Right forelimb (tissue), 1 donor: ENCODE measurements at places on chromosomes 11 and 22.

GRCh38 chr11:118126082-118126838 is 26.4 kb downstream of the SCN4B start:
- DNase-seq: no peak

GRCh38 chr11:60941371-60942119 is 10.4 kb downstream of the SLC15A3 start:
- DNase-seq: no peak

DNA sequence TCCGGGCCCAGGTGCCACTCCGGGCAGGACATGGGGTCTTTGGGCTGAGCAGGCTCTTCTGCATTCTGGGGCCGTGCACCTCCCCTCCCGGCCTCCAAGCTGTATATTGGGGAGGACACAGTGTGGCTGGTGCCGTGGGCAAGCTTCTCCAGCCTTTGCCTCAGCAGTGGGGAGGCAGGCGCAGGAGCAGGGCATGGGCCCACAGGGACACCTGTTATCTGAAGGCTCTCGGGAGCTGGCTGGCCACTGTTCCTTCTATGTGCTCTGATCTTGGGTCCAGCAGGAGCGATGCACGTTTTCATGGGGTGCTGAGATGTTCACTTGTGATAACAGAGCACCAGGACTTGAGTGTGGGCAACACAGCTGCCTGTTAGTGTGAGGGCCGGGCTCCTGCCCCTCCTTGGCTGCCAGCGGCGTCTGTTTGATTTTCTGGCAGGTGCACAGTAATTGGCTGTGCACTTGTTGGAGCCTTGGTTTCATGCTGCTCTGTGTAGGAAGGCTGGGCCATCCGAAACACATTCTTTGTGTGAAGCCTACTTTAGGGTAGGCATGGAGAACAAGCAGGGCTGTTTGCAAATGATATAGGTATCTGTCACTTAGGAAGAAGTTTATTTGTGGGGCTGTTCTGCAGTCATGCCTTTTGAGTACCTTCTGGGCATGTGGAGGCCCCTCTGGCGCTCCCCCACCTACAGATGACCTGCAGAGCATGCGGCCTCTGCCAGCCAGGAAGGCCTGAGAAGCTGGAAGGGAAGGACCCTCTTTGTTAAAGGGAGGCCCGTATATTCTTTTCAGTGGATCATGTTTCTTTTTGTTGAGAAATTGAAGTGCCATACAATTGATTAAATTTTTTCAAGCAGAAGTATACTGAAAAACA is 201.5 kb downstream of the TBC1D22A start:
- DNase-seq: peak; percentile 25

DNA sequence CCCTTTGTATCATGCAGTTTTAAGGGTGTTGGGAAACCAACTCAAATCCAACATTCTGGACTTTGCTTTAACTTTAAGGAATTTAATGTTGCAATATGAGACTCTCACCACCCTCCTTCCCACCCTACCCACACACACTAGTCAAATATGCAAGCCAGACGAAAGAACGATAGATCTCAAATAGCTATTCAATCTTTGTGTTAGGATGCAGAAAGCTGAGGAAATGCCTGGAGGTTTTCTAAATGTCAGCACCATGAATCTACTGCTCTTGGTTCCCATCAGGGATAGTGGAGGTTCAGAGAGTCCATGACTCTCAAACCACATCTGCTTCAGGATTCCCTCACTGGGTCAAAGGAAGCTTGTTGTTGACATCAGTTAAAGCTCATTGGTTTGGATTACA is 33.7 kb downstream of the EXPH5 start:
- DNase-seq: no peak

DNA sequence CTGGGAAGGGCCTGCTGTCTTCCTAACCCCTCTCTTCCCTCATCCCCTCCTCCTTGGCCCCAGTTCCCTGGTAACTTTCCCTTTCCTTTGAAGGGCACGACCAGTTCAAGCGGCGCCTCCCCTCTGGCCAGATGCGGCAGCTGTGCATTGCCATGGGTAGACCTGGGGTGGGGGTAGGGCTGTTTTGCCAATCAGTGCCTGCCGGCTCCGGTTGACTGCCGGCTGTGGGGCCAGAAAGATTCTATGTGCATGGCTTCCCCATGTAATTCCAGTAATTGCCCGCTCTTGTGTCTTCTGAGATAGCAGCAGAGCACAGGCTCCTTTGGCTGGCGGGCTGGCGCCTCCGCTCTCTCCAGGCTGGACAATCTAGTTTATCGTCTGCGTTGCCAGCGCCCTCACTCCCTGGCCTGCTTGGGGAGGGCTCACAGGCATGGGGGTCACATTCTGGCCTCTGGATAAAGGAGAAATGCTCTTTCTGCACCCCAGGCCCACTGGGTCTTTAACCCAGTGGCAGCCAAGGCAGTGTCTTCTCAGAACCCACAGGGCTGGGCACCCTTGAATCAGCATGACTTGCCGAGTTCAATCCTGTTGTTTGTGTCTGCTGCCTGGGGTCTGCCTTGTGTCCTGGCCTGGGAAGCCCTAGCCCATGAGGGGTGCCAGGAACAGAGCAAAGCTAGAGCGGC is 9.4 kb downstream of the SIDT2 start:
- peak; percentile 26 for DNase-seq

- DNase-seq: no peak
Observed at GRCh38 chr11:19275496-19275895, 34.8 kb upstream of the E2F8 start.

DNA sequence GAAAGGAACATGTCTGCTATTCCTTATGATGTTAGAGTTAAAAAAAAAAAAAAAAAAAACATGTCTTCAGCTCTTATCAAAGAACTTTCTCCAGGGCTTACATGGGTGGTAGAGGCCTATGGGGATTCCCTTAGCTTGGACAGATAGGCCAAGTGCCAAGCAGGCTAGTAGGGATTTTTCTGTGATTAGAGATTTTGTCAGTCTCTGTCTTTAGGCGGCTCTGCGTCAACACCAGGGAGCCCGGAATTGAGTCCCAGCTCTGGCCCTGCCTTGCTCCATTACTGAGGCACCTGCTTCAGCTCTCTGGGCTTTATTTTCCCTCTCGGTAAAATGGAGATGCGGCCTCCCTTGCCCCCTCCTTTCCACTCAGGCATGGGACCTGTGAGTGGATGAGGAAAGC is 13.1 kb downstream of the CRY2 start:
- DNase-seq: no peak

- no peak for DNase-seq
Observed at GRCh38 chr11:113376156-113376555, 11.4 kb upstream of the ANKK1 start.

- no peak for DNase-seq
Observed at GRCh38 chr22:49064836-49065235, 762.8 kb downstream of the BRD1 start.

DNA sequence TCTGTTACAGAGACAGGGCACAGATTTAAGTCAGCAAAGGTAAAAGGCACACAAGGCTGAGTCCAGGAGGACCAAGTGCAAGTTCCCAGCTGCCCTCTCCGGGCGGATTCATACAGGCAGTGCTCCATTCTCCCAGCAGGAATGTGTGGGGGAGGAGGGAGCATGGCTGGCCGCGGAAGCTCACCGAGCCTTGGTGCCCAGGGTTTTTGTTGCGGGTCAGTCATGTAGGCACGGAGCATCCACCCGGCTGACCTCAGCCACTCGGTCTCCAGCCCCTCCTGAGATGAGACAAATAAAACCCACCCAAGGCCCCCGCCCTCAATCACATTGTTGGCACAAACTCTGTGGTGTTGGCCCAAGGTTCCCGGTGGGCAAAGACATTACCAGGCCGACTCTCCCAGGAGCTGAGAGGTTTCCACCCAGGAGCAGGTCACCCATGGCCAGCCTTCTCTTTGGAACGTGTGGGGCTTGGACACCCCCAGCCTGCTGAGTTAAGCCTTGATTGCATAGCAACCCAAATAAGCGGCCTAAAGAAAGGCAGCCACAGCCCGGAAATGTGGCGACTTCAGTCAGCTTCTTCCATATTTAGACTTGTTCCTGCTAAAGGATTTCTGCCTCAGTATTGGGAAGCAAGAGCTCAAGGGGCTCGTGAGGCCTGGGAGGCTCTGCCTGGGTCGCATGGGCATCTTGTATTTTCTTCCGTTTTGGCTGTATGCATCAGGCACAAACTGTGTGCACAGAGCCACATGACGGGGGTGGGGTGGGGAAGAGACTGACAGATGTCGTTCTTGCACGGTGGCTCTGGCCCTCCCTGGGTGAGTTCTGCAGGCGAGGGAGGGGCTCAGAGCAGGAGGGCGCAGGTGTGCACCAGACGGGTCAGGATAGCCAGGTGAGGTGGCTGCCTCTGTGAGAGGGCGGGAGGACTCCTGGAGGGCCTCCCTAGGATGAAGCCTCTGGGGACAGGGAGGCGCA is 63.0 kb downstream of the ARHGAP8 start:
- DNase-seq: peak; percentile 41

DNA sequence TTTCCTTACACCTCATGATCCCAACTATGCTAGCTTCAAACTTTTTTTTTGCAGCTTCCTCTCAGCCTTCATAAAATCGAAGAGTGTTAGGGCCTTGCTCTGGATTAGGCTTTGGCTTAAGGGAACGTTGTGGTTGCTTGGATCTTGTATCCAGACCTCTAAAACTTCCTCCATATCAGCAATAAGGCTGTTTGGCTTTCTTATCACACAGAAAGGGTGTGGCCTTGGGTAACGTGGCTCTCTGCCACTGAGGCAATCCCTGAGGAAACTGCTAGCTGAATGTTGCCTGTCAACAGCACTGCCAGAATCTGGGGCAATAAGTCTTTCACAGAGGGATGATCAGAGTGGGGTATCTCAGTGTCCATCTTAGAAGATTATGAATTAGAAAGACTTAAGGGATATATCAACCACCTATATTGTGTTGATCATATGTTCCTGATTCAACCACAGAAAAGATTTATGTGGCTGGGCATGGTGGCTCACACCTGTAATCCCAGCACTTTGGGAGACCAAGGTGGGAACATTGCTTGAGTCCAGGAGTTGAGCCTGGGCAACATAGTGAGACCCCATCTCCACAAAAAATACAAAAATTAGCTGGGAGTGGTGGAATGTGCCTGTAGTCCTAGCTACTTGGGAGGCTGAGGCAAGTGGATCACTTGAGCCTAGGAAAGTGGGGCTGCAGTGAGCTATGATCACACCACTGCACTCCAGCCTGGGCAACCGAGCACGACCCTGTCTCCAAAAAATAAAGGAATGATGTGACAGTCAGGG is 12.5 kb upstream of the CUL5 start:
- DNase-seq: no peak

DNA sequence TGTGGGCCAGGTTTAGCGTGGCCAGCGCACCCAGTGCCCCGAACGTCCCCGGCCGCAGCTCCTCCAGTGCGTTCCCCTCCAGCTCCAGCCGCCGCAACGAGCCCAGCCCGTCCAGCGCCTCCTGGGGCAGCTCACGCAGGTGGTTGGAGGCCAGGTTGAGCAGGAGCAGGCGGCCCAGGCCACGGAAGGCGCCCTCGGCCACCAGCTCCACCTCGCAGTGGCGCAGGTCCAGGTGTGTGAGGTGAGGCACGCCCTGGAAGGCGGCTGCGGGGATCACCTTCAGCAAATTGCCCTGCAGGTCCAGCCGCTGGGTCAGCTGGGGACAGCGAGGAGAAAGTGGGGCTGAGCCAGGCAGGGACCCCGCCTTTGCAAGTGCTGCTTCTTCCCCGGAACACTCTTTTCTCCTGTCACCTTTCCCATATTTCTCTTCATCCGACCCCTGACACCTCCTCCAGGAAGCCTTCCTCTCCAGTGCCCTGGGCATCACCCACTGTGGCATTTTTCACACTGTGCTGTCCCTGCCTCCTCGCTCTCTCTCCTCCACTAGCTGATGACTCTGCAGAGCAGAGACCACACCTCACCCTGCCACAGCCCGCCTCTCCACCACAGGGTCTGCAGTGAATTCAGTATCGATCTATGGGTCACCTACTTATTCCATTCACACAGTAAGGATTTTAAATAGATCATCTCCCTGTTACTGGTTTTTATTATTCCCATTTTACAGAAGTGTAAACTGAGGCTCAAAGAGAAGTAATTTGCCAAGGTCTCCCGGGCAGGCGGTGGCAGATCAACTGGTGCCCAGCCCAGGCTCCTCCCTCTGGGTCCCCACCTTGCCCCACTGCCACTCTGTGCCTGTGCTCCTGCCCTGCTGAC is 1.9 kb downstream of the CHADL start:
- DNase-seq: no peak

- no peak for DNase-seq
Observed at GRCh38 chr11:73467505-73467904, 91.3 kb downstream of the RELT start.

DNA sequence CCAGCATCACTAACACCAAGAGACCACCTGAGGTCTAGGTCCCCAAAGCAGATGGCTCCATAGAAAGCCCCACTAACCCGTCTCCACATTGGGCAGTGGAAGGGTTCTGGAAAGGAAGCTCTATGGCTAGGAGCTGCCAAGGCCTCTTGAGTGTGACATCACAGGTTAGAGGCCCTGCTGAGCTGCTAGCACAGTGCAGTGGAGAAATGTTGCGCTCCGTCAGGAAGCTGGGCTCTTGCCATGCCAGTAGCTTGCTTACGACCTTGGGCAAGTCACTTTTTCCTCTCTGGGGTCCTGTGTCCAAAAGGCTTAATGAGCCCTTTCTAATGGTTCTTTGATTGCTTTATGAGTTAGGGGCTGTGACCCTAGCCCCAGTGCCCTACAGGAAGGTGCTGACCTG is 10.6 kb downstream of the PIK3IP1 start:
- DNase-seq: no peak

- peak; percentile 50 for DNase-seq
Observed at GRCh38 chr11:69380921-69381581, 87.1 kb downstream of the MYEOV start.

- DNase-seq: no peak
Observed at GRCh38 chr22:50684986-50685385, 12.4 kb downstream of the SHANK3 start.

GRCh38 chr11:71395774-71396173 is 52.4 kb downstream of the DHCR7 start:
- no peak for DNase-seq

GRCh38 chr11:69992943-69993694 is 85.0 kb upstream of the ANO1 start:
- no peak for DNase-seq

DNA sequence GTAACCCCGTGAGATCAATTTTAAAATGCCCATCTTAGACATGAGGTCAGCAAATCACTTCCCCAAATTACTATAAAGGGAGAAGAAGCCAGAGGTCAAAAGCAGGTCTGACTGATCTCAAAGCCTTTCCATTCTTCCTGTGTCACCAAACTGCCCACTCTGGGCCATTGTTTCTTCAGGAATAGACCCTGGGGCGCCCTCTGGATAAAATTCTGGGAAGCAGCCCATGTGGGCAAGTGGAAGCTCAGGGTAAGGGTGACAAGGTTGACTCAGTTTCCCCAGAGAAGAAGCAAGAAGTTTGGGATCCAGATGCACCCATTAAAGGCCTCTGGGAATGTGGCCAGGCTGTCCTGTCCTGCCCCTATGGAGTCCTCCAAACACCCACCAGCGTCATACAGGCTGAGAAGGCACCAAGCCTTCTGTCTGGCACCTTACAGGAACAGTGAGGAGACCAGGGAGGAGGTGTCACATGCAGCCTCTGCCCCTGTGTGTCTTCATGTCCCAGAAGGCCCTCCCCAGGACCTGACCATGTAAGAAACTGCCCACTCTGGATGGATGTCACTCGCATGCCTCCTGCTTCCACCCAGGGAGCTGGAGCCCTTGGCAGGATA is 50.1 kb downstream of the CHST1 start:
- DNase-seq: no peak

- no peak for DNase-seq
Observed at GRCh38 chr22:20173772-20174171, 22.9 kb upstream of the CCDC188 start.
